HCT116 (cell line): ENCODE measurements at places on chromosomes 1 and 21. TPM values are rescaled to one million over a fixed set of nuclear protein-coding genes. Genes with fewer than 3 reads are reported as not detected.

DNA sequence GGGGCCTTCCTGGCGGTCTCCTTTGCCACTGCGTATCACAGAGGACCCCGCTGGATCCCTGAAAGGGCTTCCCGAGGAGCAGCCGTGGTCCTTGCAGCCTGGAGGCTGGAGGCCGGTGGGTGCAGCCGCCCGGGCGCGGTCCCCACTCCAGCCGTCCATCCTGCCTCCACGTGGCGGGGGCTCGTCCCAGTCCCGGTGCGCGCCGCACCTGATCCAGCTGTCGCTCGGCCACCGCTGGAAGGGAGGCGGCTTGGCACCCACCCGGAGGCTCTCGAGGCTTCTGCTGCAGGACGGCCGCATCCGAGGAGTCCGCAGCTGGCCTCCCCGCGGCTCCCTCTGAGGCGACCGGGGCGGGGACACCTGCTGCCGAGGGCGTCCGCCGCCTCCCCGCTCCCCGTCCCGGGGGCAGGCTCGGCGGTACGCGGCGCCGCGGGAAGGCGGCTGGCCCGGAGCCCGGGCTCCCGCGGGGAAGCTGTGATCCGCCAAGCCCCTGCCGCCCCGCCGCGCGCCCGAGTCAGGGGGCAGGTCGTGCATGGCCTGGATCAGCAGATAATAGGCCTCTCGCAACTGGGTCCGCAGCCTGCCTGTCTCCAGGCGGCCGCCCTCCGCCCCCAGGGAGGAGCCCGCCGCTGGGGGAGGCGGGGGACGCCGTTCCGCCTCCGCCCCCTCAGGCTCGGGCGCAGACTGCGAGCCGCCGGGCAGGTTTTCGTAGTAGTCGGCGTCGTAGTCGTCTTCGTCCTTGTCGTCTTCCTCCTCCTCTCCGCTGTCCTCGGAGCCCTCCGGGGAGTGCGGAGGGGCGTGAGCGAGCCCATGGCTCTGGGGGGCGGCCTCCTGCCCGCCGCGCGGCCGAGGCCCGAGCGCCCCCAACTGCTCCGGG, at the start of gene SYDE2:
Gene SYDE2 (minus strand): TSS at position 554 of the 877 bp plus-strand sequence. CDS start 20 bp downstream, at position 534.
- DNase-seq, result no peak

Gene ZNF683
- total RNA-seq, result not detected

Gene BARHL2
- total RNA-seq, result not detected

Gene OVAAL
- total RNA-seq, result not detected

DNA sequence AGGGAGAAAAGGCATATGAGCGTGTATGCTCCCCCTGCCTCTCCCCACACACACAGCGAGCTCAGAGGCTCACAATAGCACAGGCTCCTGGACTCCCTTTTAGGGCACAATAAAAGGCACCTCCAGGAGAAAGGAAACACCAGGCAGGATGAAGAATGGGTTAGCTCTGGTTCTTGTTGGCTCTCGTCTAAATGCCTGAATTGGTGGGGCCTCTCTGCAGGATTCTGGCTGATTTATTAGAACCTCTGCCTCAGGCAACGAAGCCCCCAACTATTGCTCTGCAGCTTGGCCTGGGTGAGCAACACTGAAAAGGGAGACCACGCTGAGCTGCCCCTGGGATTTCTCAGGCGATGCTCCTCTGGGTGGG, 590.9 kb upstream of the PLXNA2 start:
- DNase-seq, result no peak

Gene EPHB2
- total RNA-seq, result 19.5 TPM

GRCh38 chr1:208154679-208155642, 89.2 kb downstream of the PLXNA2 start:
- no peak for DNase-seq

DNA sequence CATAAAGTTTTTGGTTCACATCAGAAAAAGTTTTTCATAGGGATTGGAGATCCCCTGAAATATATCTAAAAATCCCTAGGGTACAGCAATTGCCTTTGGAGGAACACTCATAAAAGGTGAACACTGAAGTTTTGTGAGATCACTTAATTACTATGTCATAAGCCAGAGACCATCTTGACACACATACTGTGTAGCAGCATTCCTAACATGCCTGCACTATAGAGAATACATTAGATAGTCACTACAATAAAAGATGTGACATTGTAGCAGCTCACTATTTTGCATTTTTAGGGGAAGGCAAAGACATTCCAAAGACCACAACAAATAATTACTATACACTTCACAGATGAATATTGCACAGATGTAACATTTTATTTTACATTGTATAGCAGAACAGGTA, 779.9 kb downstream of the KCNT2 start:
- DNase-seq, result no peak

DNA sequence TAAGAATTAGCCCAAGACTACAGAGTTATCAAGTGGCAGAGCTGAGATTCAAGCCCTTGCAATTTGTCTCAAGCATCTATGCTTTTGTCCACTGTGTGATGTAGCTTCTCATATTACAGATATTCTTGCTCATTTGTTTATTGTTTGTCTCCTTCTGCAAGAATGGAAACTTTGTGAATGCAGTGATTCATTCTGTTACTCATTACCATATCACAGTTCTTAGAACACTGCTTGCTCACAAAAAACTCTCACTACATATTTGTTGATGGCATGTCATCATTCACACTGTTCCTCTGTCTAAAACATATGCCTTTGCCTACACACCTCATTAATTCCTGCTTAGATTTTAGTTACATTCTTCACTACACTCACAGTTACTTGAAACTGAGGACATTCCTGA, 1198.9 kb downstream of the PLA2G4A start:
- peak; percentile 75 for DNase-seq

Gene CBR3
- 1.7 TPM for total RNA-seq

- DNase-seq, result no peak
Measured at GRCh38 chr1:58430421-58431275, 115.9 kb downstream of the OMA1 start.

- no peak for DNase-seq
Measured at GRCh38 chr1:208100906-208101305, 143.3 kb downstream of the PLXNA2 start.

- DNase-seq, result no peak
Measured at GRCh38 chr21:39096754-39097153, 86.5 kb downstream of the PSMG1 start.

Gene LDLRAD1
- 0.30 TPM for total RNA-seq

DNA sequence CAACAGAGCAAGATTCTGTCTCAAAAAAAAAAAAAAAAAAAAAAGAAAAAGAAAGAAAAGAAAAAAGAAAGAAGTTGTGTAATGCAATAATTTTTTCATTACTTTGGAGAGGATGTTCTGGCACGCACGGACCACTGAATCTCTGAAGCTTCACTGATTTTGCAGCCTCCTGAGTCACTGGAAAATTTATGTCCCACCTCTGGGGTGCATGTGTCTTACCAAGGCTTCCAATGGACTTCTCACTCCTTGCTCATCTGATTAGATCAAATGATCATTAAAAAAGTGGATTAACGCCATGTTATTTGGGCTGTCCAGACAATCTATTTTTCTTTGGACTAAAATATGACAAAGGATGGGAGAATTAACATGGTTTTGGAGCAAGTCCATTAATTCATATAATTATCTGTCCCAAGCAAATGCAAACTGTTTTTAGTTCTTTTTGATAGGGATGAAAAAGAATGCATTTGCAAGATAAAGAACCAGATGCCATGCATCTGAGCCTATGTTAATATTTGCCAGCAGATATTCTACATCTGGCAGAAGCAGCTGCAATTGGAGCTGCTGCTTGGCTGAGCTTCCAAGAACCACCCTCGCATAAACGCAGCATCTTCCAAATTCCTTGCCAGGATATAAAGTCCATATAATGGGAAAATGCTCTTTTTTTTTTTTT, 10.1 kb upstream of the MAP1LC3C start:
- no peak for DNase-seq

DNA sequence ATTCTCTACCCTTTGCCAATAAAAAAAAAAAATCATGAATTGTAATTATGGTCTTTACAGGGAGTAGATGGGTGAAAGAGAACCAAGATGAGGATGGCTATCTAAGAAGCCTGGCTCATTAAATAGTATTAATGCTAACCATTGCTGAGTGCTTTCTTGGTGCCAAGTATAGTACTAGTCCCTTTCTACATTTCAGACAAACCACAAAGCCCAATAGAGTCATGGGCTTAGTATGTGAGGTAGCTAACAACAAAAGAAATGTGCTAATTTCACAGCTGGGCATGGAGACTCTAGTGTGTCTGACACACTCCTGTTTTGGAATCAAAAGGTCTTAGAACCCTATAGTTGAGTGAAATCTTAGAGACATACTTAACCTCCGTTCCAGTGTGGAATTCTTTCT, 84.5 kb upstream of the ESRRG start:
- no peak for DNase-seq

Gene WNT3A
- 3.7 TPM for total RNA-seq

DNA sequence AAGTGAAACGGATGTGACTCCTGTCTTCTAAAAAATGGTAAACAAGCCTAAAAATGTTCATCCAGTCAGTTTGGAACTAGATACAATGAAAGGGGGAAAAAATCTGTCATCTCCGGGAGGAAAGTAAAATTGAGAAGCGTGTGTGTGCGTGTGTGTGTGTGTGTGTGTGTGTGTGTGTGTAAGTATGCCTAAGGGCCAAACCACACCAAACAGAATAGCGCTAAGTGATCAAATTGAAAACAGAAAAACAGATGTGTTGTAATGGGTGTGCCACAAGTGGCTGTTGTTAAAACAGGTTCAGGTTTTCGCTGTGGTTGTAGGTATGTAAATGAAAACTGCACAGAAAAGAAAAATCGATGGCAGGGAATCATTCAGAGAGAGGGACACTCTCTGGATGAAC, 106.7 kb downstream of the RNF220 start:
- no peak for DNase-seq

Gene C1orf35
- total RNA-seq, result 26.1 TPM

DNA sequence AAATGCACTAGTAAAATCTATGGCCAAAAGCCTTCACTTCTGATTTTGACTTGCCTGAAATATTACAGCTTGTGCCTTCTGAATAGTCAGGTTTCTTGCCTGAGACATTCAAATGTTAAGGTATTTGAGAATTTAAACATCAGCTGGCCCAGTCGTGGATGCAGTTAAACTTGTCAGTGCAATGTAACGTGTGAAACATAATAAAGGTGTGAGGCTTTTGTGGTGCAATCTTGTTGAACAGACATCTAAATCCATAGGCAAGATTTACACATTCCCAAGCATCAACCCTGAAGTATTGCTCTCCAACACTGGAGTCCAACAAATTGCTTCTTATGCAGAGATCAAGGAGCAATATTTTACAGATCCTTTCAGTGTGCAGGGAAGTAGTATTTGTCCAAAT, 4.4 kb downstream of the CCN1 start:
- DNase-seq, result no peak

Gene VSIG8
- not detected for total RNA-seq

DNA sequence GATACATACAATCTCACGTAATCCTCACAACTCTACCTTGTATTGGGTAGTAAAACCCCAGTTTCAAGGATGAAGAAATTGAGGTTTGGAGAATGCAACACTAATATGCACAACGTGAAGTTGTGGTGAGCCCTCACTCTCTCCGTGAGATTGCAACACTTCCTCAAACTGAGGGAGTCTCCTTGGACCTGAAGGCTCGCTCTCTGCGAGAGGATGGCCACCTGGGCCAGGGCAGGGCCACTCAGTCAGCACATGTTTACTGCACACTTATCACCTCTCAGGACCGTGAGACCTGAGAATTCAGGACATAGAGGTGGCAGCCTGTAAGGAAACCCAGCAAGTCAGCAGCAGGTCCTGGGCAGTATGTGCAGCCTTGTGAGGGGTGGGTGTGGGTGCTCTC, 8.7 kb downstream of the SH3BP5L start:
- no peak for DNase-seq

GRCh38 chr1:178168536-178168935, 74.6 kb downstream of the RASAL2 start:
- no peak for DNase-seq

GRCh38 chr1:197225611-197226010, 42.4 kb upstream of the CRB1 start:
- DNase-seq, result no peak

DNA sequence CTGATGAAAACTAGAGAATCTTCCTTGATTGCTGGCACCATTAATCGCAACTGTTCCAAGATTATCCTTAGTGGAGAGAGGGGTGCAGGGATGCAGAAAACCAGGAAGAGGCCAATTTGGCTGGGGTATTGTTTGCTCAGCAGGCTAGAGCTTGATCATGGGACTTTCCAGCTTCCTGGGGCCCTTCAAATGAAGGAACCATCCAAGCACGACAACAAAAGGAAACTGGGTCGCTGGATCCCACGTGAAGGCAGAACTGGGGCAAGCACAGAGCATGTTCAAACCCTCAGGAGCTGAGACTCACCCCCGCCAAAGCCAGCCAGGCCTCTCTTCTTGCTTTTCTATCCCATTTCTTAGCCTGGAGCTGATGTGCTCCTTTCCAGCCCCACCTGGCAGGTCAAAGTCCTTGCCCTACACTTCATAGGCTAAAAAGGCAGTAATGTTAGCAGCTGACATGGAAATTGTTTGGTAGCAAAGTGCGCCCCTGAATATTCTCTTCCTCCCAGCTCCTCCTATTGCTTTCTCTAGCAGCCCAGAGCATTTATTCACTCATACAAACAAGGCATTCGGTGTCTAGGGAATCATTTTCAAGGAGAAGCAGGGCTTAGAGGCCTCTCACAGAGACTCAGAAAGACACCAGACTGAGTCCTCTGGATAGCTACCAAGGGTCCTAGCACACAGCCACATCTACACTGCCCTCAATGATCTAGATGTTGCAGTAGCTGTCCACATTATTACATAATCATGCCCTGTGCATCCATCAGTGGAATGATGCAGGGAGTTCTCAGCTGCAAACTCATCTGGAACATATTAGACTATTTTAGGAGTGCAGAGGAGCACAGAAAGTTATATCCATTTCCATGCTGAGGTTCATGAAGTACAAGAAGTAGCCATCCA, 11.5 kb downstream of the KCNA2 start:
- no peak for DNase-seq

Gene NBPF10
- total RNA-seq, result 1.7 TPM

Gene TRIM17
- total RNA-seq, result not detected

GRCh38 chr1:93079685-93080141, 630 bp downstream of the MTF2 start:
- no peak for DNase-seq

Gene IFI44
- 0.66 TPM for total RNA-seq

DNA sequence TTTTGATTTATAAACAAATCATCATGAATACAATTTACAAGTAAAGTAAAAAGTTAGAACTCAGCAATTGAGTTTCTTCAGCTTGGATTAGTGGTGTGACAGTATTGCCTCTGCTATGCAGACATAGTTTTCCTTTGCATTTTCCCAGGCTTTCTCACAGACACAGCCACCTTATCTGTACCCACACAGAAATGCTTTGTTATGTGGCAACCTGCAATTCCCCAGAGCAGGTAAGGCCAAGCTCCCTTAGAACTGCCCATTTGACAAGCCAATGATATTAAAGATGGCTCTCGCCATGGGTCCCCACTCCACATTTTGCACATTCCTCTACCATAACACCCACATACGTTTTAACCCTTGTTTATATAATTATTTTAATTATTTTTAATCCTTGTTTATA, 14.2 kb downstream of the FMO5 start:
- no peak for DNase-seq
